Stomach (tissue), 19 donors: ENCODE measurements at places on chromosomes 2 and 18. TPM values are rescaled to one million over a fixed set of nuclear protein-coding genes. Genes with fewer than 3 reads are reported as not detected.

DNA sequence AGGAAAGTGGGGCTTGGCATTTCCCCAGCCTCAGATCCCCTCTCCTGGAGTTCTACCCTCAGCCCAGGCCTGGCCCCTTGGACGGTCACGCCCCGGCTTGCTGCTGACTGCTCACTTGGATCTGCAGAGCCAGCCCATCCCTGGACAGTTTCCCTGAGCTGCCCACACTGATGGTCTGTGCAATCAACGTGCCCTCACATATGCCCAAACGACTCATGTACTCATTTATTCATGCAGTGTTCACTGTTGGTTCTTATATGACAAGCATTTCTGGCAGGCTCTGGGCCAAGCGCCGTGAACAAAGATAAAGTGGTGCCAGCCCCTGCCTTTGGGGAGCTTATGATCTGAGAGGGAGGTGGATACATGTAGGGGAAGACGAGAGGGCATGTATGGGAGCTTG, 20.3 kb upstream of the GLI2 start:
- H3K27me3 ChIP-seq = no peaks in the 10 kb centered on the region
- H3K4me3 ChIP-seq = no peak overlapping the region
- H3K36me3 ChIP-seq = no peaks in the 10 kb centered on the region
- DNase-seq = no peak
- H3K4me1 ChIP-seq = no peaks in the 10 kb centered on the region

The ABHD1 gene
- not detected for total RNA-seq

The CGREF1 gene
- 2.6 TPM for total RNA-seq

DNA sequence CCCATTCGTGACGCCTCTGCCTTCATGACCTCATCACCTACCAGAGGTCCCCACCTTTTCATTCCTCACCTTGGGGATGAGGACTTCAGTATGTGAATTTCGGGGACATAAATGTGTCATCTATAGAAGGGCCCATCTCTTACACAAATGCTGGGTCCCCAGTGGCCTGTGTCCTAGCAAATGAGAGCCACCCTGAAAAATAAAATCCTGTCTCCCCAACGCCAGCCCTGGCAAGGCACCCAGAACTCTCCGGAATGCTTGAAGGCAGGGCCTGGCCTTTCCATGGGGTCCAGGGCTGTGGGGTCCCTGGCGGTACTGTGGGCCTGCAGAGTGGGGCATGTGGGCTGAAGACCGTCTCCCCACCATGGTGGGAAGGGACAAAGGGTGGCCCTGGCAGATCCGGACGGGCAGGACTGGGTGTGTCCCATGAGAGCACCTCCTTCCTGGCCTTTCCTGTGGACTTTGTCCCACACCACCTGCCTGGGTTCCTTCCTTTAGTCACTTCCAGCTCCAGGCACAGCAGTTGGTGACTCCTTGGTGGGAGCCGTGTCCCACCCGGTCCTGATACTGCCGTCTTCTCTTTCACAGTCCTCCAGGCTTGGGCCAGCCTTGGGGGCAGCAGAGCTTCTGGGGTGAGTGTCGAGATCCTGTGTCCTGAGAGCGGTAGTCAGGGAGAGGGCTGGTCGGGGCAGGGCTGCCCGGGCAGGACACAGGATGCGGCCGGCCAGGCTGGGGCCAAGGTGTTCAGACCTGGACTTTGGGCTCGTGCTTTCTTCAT, 18.6 kb downstream of the CAPN10 start:
- no peaks in the 10 kb centered on the region for H3K27me3 ChIP-seq
- DNase-seq = peak; percentile 71
- peak overlapping the region; percentile 66 for H3K27ac ChIP-seq
- peaks cover 29% of the 10 kb centered on the region for H3K36me3 ChIP-seq
- H3K4me1 ChIP-seq = peaks cover 23% of the 10 kb centered on the region
- peak overlapping the region; percentile 16 for H3K4me3 ChIP-seq

The NGEF gene
- 4.2 TPM for total RNA-seq

DNA sequence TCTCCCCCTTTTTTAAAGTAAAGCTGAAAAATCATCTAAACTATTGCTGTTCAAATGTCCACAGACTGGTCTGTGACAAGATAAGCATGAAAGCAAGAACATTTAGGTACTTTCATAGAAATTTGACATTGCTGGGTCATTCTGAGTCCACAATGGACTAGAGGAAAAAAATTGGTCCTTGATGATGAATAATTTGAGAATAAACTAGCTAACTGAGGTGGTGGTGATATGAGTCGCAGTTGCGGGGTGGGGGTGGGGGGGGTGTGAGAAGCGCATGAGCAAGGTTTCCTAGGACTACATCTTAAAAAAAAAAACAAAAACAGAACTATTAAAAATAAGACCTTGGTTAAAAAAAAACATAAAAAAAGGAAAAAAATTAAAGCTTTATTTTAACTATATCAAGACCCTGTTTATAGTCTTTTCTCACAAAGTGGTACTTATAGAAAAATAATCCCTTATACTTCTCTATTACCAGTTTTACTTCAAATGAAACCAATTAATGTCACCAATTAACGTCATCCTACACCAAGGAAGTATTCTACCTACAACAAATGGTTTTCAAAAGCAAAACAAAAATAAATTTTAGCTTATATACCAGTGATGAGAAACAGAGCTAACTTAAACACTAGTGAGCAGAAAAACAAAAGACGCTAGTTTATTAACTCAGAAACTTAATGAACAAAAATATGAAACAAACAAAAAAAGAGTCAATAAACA, 88.1 kb downstream of the ASXL2 start:
- no peak for DNase-seq
- H3K4me1 ChIP-seq = no peaks in the 10 kb centered on the region
- no peak overlapping the region for H3K27ac ChIP-seq
- peaks cover 27% of the 10 kb centered on the region for H3K36me3 ChIP-seq

The ST6GAL2 gene
- total RNA-seq = 9.0 TPM

DNA sequence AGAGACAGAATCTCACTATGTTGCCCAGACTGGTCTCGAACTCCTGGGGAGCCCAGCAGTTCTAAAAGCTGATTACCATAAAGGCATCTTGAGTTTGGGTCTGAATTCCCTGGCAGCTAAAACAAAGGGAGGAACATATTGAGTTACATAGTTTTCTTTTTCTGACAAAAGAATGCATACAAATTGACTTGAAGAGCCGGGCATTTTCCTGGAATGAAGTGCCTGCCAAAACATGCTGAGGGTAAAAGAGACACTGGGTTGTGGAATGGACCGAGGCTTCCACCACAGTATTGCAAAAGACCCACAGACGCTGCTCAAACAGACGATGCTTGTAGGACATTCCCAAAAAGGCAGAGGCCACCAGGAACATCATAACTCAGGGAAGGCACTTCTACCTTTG, 35.1 kb upstream of the ROCK2 start:
- H3K27ac ChIP-seq = no peak overlapping the region
- no peak overlapping the region for H3K4me3 ChIP-seq
- DNase-seq = no peak
- H3K27me3 ChIP-seq = no peaks in the 10 kb centered on the region
- H3K4me1 ChIP-seq = peaks cover 8% of the 10 kb centered on the region

The PRSS56 gene
- total RNA-seq = not detected

- no peaks in the 10 kb centered on the region for H3K27me3 ChIP-seq
- H3K4me3 ChIP-seq = no peak overlapping the region
- no peak for DNase-seq
Observed at GRCh38 chr2:60534052-60534685, 19.3 kb downstream of the BCL11A start.

The ELOA2 gene
- not detected for total RNA-seq

The CD8B2 gene
- total RNA-seq = not detected

The TCF7L1 gene
- total RNA-seq = 8.3 TPM

The SERPINB10 gene
- total RNA-seq = not detected

DNA sequence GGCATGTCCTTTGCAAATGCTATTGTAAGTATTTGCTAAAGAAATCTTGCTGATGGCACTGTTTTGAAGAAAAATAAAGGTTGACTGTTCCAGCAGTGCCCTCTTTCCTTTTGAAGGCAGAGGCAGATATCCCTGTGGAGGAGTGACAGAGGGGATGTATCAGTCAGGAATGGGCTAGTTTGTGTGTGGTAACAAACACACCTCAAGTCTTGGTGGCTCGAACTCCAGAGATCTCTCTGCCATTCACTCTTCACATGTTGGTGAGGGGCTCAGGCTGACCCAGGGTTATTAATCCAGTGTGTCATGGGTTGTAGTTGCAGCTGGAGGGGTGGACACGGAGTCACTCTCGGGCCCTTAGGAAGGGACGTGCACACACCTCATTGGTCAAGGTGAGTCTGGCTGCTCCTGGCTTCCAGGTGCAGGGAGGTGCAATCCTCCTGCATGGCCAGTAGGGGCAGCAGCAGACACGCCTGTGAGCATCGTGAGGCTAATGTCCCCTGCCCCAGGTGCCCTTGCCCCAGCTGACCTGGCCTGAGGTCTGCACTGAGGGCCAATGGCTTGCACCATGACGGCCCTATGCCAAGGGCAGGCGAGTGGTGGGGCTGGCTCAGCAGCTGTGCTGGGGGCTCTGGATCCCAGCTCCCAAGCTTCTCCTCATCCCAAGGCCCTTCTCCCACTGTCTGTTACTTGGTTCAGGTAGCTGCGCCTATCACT, 146.5 kb downstream of the ASB1 start:
- H3K27me3 ChIP-seq = no peaks in the 10 kb centered on the region
- H3K36me3 ChIP-seq = no peaks in the 10 kb centered on the region
- no peak for DNase-seq
- no peak overlapping the region for H3K4me3 ChIP-seq
- no peaks in the 10 kb centered on the region for H3K4me1 ChIP-seq

DNA sequence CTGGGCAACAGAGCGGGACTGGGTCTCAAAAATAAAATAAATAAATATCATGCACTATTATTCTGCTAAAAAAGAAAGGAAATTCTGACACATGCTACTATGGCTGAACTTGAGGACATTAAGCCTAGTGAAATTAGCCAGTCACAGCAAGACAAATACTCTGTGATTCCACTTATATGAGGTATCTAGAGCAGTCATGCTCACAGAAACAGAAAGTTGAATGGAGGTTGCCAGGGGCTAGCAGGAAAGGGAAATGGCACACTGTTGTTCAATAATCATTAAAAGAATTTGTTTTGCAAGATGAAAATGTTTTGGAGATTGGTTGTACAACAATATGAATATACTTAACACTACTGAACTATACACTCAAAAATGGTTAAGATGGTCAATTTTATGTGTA, 60.8 kb downstream of the NCKAP1 start:
- no peak for DNase-seq
- H3K36me3 ChIP-seq = peaks cover 81% of the 10 kb centered on the region
- no peaks in the 10 kb centered on the region for H3K4me1 ChIP-seq
- no peaks in the 10 kb centered on the region for H3K27me3 ChIP-seq
- no peak overlapping the region for H3K4me3 ChIP-seq

GRCh38 chr2:229387866-229388265, 116.8 kb upstream of the PID1 start:
- no peaks in the 10 kb centered on the region for H3K27me3 ChIP-seq
- H3K36me3 ChIP-seq = no peaks in the 10 kb centered on the region
- H3K4me1 ChIP-seq = no peaks in the 10 kb centered on the region
- DNase-seq = peak; percentile 54

The CHAC2 gene
- not detected for total RNA-seq

GRCh38 chr2:100283724-100284501, 38.4 kb downstream of the LONRF2 start:
- peaks cover 8% of the 10 kb centered on the region for H3K4me1 ChIP-seq
- no peaks in the 10 kb centered on the region for H3K36me3 ChIP-seq
- H3K27me3 ChIP-seq = no peaks in the 10 kb centered on the region
- DNase-seq = no peak

The SIX2 gene
- 15.8 TPM for total RNA-seq

- no peak overlapping the region for H3K4me3 ChIP-seq
- no peaks in the 10 kb centered on the region for H3K4me1 ChIP-seq
- H3K27me3 ChIP-seq = no peaks in the 10 kb centered on the region
- no peak for DNase-seq
- H3K36me3 ChIP-seq = no peaks in the 10 kb centered on the region
- no peak overlapping the region for H3K27ac ChIP-seq
Observed at GRCh38 chr2:113251118-113251517, 27.6 kb downstream of the PAX8 start.

The DSEL gene
- total RNA-seq = 23.9 TPM

The MOGAT1 gene
- total RNA-seq = not detected

GRCh38 chr2:27194538-27195354, 17.1 kb upstream of the ATRAID start:
- DNase-seq = no peak
- H3K4me3 ChIP-seq = no peak overlapping the region
- H3K36me3 ChIP-seq = no peaks in the 10 kb centered on the region
